ENCODE measurements at places on chromosomes 4 and X.

DNA sequence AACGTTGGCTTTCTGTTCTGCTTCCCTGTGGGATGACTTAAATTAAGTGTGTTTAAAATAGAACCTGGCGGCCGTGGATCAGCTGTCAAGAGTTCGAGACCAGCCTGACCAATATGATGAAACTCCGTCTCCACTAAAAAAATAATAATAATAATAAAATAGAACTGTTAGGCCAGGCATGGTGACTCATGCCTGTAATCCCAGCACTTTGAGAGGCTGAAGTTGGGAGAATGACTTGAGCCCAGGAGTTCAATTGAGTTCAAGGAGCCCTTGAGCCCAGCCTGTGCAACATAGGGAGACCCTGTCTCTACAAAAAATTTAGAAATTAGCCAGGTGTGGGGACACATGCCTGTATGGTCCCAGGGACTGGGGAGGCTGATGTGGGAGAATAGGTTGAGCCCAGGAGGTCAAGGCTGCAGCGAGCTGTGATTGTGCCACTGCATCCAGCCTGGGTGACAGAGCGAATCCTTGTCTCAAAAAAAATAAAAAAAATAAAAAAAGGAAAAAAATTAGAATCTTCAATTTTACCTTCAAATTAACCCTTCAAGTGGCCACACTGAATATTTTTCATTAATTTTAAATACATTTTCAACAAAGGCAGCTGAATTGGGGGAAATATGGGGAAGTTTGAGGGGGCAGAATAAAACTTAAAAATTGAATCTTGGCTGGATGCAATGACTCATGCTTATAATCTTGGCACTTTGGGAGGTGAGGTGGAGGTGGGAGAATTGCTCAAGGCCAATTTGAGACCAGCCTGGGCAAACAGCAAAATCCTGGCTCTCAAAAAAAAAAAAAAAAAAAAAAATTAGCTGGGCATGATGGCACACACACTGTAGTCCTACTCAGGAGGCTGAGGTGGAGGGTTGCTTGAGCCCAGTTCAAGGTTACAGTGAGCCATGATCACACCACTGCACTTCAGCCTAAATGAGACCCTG lies 31.8 kb upstream of the HSD17B13 start:
- DNase-seq = no peak

DNA sequence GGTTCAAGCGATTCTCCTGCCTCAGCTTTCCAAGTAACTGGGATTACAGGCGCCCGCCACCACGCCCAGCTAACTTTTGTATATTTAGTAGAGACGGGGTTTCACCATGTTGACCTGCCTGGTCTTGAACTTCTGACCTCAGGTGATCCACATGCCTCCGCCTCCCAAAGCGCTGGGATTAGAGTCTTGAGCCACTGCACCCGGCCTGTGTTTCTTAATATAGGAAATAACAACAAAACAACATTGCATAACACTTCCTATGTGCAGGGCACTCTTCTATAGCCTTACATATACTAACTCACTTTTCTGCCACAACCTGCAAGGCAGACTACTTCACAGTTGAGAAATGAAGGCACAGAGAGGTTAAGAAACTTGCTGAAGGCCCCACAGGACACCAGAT lies 12.8 kb upstream of the TMEM131L start:
- DNase-seq = no peak

DNA sequence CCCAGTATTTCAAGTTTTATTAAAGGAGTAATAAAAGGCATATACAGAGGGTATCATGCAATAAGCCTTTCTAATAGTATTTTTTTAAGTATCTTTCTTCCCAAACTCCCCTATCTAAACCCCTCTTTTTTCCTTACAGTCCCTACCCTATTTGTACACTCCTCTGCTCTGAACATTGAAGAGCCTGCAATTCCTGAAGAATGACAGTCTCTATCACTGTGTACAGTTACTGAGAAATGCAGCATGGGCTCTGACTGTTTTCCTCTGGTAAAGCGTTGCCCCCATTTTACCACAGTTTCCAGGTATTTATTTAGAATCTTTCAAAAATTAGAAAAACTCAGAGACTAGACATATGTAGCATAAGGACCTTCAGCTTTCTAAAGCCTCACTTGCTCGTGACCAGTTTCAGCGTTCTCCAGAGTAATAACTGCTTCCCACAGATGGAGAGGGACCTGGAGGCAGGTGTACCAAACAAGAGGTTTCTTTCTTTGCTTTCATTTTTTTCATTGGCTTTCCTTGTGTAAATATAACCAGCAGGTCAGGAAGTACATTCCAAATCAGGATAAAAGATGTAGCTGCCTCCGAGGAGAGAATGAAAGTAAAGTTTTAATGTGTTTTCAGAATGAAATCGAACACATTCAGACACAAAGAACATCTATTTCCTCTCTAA lies 230.8 kb downstream of the CFAP299 start:
- no peak for DNase-seq

GRCh38 chr4:187380181-187380581 lies 615.4 kb upstream of the ZFP42 start:
- peak; percentile 14 for DNase-seq

DNA sequence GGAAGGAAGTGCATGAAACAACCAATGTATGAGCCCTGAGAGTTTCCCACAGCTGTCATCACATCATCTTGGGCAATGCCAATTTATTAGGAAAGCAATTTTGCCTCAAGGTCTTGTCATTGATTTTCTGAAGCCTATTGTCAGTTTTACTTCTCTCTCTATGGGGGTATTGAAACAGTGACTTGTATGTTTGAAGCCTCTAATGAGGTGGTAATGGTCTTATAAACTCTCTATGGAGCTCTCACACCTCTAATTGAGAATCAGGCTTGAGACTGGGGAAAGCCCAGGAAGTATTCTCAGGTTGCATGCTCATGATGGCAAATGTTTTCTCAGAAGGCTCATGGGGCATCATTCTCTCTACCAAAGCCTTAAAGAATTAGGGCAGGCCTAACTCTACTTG lies 308.2 kb upstream of the EMCN start:
- DNase-seq = no peak

- no peak for DNase-seq
Observed at GRCh38 chr4:97498875-97499274, 644.4 kb downstream of the STPG2 start.

DNA sequence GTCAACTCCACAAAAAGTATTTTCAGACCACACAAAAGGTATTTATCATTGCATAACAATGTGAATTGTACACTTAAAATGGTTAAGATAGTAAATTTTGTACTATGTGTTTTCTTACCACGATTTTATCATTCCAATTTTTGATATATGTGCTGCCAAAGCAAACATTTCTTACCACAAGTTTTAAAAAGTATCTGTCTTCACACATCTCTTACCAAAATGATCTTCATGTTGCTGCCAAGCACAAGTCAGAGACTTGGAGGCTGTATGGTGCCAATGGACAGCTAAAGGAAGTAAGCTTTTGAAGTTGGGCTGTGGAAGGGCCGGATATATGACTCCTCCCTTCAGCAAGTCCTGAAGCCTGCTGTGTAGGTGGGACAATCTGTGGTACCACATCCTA lies 67.9 kb downstream of the TMLHE start:
- no peak for DNase-seq

DNA sequence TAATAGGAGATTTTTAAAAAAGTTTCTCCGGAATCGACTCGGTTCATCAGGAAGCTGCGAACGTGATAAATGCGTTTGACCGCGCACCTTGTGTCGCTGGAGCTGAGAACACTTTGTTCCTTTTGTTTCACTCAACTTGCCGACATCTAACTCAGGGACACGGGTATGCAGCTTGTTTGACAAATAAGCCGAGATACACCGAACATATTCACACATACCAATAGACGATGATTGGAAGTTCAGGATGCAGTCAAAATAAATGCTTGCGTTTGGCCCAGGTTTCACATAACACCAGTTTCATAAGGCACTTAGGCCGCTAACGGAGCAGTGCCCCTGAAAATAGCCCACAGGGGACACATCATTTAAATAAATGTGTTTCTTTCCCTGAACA lies 932 bp upstream of the SHISA3 start:
- DNase-seq = no peak

DNA sequence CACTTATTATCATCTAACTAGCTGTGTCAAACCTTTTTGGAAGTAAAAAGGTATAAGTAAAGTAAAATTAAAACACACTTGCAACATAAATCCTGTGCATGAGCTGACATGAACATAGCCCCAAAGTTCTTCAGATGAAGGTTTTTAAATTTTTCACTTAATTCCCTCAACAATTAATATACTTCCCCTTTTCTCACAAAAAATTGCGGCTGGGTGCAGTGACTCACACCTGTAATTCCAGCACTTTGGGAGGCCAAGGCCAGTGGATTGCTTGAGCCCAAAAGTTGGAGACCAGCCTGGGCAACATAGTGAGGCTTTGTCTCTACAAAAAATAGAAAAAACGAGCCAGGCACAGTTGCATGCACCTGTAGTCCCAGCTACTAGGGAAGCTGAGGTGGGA lies 16.8 kb downstream of the RASGEF1B start:
- DNase-seq = no peak
